Activated naive CD4-positive, alpha-beta T cell treated with anti-CD3 and anti-CD28 coated beads, Interleukin-2, amount 10 ng/mL, durations not matched to agents 7 days and 5 days (primary cell): ENCODE measurements at places on chromosomes 6 and 20.

- DNase-seq, result no peak
These were observed 151.9 kb downstream of the CDKAL1 start for GRCh38 chr6:20686142-20686541.

GRCh38 chr6:139173822-139174221 is 38.9 kb downstream of the HECA start:
- DNase-seq, result no peak

DNA sequence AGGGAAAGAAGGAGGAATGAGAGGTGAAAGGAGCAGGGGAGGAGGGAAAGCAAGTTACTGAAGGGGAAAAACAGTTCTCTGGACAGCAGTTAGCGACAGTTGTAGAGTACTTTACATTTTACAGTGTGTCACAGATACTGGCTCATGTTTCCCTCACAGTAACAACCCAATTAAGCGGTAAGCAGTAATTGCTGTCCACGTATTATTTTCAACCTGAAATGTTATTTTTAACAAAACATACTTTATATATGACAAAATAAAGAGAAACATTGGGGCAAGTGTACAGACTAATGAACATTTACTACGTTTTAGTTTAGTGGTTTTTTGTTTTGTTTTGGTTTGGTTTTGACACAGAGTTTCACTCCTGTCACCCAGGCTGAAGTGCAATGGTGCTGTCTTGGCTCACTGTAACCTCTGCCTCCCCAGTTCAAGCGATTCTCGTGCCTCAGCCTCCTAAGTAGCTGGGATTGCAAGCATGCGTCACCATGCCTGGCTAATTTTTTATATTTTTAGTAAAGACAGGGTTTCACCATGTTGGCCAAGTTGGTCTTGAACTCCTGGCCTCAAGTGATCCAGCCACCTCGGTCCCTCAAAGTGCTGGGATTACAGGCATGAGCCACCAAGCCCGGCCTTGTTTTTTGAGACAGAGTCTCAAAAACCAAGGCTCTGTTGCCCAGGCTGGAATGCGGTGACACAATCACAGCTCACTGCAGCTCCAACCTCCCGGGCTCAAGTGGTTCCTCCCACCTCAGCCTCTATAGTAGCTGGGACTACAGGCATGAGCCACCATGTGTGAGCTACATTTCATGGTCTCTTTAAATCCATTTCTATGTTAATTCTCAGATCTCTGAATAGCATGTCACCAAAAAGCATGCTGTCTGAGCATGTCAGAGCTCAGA is 22.6 kb upstream of the BTN3A2 start:
- DNase-seq, result peak; percentile 34

DNA sequence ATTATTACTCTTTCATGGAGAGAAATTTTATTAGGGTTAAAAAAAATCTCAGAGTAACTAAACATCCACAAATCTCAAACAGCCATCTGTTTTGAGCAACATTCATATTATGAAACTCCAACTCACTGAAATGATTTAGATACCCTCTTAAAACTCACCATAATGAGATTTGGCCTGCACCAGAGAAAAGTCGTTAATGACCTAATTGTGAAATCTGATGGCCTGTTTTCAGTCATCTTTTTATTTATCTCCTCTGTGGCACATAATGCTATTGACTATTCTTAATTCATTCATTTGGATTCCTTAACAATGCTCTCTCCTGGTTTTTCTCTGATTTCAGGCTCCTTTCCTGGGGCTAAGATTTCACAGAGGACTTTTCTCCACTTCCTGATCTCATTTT is 192.7 kb downstream of the RNF144B start:
- no peak for DNase-seq

GRCh38 chr6:15516378-15516777 is 146.4 kb downstream of the DTNBP1 start:
- no peak for DNase-seq

DNA sequence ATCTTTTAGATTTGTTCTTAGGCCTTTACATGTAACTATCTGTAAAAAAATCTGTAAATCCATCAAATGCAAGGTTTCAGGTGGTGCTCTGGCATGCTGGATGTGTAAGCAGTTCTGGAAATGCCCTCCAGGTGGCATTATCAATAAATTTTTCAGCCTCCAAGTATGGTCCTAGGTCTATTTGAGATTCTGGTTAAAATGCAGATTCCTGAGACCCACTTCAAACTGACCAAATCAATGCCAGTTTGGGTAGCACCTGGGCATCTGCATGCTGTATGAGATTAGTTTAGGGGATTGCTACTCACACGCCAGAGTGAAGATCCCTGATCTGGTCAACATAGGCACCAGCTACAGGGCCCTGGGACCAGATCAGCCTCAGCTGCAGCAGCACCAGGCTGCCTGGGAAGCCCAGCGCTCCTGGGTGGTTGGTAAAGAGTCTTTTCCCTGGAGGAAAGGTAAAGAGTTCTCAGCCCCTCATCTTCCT is 507.3 kb upstream of the CITED2 start:
- no peak for DNase-seq

GRCh38 chr20:46963758-46964617 is 69.3 kb downstream of the EYA2 start:
- no peak for DNase-seq

DNA sequence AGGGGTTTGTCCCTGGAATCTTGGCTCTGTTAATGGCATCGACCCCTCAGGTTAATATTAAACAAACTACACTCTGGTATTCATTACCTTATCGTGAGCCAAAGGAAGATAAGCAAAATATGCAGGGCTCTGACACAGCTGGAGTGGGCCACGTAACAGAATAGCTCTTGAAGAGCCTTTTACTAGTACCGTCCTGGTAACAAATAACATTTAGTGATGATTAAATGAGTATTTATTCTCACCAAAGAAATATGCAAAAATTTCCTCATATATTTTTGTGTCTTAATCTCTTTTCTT is 20.1 kb upstream of the UTRN start:
- no peak for DNase-seq

DNA sequence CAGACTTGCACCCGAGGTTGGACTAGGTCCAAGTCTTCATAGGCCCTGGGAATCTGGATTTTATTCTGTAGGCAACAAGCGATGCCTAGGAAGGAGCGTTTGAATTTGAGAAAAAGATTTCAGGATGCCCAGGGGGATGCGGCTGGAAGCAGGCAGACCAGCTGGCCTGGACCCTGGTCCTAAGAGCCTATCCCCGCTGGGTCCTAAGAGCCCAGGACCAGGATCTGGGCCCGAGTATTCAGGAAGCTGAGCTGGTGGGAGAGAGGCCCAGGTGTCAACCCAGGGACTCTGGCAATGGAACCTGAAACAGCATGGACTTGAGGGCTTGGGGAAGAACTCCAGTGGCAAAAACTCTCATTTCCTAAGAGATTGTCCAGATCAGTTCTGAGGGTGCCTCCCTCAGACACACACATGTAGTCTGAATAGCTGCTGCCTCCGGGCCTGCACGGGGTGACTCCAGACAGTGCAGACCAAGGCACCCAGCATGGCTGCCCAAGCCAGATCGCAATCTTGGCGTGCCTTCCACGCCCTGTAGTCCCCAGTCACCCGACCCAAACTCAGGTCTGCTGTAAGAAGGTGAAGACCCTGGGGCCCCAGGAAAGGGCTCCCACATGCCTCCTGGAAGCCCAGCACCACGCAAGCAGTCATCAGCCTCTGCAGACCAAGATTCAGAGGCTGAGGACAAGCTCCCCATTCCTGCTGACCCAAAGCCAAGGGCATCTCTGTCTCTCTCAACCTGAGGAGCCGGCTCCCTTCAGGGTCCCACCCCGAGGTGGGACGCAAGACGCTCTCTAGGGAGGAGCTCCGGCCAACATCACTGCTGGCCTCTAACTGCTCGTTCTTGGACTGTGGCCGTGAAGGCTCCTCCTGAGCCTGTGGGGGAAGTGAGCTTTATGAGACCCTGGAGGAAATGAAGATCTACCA is 34.4 kb downstream of the RRBP1 start:
- DNase-seq, result no peak

DNA sequence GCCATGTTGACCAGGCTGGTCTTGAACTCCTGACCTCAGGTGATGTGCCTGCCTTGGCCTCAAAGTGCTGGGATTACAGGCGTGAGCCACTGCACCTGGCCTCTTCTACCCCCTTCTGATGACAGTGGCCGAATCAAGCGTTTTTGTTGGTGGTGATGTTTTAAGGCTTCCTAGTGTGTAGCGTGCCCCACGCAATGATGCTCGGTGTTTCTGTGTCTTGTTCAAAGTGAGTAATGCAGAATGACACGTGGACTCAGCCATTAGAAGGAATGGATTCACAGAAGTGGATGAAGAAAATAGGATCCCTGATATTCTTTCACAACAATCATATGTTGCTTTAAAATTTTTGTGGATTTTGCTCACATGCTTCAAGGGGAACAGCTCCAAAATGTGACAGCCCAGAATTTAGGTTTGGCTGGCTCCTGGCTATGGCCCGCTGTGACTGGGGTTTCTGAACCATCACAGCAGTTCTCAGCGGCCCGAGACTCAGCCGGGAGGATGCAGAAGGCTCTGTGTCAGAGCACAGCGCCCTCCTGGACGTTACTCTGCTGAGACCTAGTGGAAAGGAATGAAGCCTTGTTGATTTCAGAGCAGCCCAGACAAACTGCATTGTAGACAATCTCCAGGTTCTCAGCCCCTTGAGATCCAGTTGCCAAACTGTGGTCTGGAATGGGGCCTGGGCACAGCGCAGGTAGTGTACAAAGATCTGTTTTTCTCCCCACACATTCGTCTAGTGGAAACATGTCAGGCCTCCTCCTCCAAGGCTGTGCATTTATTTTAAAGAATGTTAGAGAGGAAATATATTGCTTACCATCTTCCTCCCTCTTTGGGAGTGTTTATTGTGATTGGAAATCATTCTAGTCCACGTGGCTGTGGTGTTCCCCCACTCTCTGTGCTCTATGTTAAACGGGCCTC is 57.6 kb upstream of the TIAM2 start:
- DNase-seq, result no peak

GRCh38 chr20:47319517-47320252 is 36.8 kb downstream of the ZMYND8 start:
- DNase-seq, result no peak
